ENCODE measurements at places on chromosomes 12 and 14. TPM values are rescaled to one million over a fixed set of nuclear protein-coding genes. Genes with fewer than 3 reads are reported as not detected.

GRCh38 chr12:119797090-119797489, 80.0 kb downstream of the CIT start:
- H3K27me3 ChIP-seq = no peaks in the 10 kb centered on the region
- no peak for DNase-seq
- H3K4me3 ChIP-seq = no peak overlapping the region
- no peaks in the 10 kb centered on the region for H3K4me1 ChIP-seq
- H3K27ac ChIP-seq = no peak overlapping the region

DNA sequence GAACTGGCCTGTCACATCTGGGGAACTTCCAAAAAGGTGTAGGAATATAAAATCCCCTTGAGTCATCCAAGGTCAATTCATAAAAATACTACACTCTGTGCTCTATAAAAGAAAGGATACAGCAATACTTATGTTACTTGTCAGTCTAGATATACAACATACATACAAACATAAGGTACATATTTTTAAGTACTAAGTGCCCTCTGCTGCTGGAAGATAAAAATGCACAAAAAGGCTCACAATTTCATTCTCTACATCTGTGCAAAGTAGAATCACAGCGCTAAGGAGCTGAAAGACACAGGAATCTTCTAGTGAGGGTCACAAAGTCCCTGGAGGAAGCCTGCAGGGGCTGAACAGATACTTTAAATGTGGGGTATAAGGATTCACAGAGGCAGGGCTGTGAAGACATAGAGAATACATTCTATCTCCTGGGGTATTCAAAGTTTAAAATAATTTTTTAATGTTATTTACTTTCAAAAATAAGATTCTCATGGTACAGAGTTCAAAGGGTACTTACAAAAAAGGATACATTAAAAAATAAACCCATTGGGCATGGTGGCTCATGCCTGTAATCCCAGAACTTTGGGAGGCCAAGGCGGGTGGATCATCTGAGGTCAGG, 10.2 kb upstream of the GOLGA5 start:
- no peak for DNase-seq
- H3K27ac ChIP-seq = no peak overlapping the region
- no peak overlapping the region for H3K4me3 ChIP-seq
- no peaks in the 10 kb centered on the region for H3K36me3 ChIP-seq
- no peaks in the 10 kb centered on the region for H3K4me1 ChIP-seq

DNA sequence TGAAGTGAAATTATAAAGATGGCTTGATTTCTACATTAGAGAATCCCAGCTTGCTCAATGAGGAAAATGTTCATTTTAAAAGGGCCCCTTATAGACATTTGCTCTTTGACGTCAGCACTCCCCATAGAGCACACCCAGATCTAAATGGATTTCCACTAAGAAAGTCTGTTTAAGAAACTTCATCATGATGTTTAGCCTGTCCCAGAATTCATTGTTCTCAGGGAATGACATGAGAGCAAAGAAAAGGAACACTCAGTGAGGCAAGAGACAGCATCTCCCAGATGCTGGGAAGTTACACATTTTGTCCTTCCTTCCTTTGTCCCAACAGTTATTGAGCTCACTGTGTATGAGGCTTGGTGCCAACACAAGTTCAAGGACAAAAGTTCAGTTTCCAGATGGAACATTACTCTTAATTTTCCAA, 4.9 kb downstream of the PHLDA1 start:
- no peak overlapping the region for H3K4me3 ChIP-seq
- H3K27me3 ChIP-seq = no peaks in the 10 kb centered on the region
- no peaks in the 10 kb centered on the region for H3K4me1 ChIP-seq
- no peak for DNase-seq
- H3K36me3 ChIP-seq = no peaks in the 10 kb centered on the region
- peak overlapping the region; percentile 41 for H3K27ac ChIP-seq

- H3K4me1 ChIP-seq = no peaks in the 10 kb centered on the region
- H3K27me3 ChIP-seq = no peaks in the 10 kb centered on the region
- no peak overlapping the region for H3K4me3 ChIP-seq
Observed at GRCh38 chr14:19993438-19993837, 8.5 kb upstream of the OR4Q2 start.

DNA sequence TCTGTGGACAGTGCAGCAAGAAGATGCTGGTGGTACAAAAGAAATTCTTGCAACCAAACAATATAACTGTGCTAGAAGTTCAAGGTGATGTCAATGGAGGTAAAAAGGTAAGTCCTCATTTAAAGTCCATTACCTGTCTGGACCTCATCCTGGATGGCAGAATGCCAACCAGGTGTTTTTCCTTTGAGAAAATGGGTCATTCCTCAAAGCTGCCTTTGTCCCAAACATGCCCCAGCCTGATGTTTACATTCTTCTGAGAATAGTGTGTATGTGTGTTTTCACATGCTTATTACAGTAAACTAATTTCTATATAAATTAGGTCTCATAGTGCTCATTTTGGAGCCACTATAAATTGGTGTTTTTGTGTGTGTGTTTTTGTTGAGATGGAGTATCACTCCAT, 24.9 kb downstream of the ACTR6 start:
- no peak for DNase-seq
- H3K27me3 ChIP-seq = no peaks in the 10 kb centered on the region
- H3K36me3 ChIP-seq = peaks cover 57% of the 10 kb centered on the region
- no peak overlapping the region for H3K27ac ChIP-seq

The LMNTD1 gene
- total RNA-seq = not detected

GRCh38 chr14:95445676-95446075, 70.8 kb downstream of the SYNE3 start:
- no peaks in the 10 kb centered on the region for H3K27me3 ChIP-seq
- H3K36me3 ChIP-seq = peaks cover 54% of the 10 kb centered on the region
- no peak overlapping the region for H3K27ac ChIP-seq
- peaks cover 3% of the 10 kb centered on the region for H3K4me1 ChIP-seq

DNA sequence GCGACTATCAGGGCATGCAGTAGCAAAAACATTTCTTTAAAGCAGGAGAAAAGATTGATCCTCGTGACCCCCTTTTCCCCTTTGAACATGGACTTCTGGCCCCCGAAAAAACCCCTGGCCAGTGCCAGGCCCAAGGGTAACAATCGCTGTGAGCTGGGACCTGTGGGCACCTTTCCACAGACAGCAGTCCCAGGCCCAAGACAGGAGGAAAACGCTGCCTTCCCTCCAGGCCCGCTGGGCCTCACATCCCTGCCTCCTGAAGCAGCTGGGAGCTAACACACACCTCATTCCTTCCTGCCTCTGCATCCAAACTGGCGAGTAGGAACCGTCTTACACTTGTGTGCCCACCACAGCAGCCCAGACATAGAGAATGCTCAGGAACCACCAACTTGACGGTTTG, 1.2 kb downstream of the VWF start:
- peak overlapping the region; percentile 47 for H3K4me3 ChIP-seq
- H3K27ac ChIP-seq = peak overlapping the region; percentile 43
- no peaks in the 10 kb centered on the region for H3K27me3 ChIP-seq
- DNase-seq = no peak
- peaks cover 29% of the 10 kb centered on the region for H3K4me1 ChIP-seq

Data from esophagus squamous epithelium (tissue), 5 donors.